ENCODE measurements at places on chromosomes 5 and 9.
A peak's percentile ranks its signal among the peaks of the same experiment; 100 is the strongest.

DNA sequence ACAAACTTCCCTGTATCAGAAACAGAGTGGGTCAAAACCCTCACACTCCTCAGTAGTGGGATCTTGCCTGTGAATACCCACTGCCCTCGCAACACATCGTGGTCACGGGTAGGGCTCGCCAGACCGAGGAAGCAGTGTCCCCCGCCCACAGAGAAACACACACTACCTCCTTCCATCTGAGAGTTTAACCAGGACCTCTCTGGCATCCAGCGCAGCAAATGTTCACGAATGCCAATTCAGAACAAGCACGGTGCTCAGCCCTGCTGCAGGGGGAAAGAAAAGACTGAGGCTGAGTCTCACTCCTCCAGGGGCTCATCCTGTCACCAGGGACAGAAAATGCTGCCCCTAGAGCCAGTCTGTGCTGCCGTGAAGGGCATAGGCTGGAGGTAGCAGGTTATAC is 42.5 kb upstream of the SYNPO start:
- no peak for DNase-seq

DNA sequence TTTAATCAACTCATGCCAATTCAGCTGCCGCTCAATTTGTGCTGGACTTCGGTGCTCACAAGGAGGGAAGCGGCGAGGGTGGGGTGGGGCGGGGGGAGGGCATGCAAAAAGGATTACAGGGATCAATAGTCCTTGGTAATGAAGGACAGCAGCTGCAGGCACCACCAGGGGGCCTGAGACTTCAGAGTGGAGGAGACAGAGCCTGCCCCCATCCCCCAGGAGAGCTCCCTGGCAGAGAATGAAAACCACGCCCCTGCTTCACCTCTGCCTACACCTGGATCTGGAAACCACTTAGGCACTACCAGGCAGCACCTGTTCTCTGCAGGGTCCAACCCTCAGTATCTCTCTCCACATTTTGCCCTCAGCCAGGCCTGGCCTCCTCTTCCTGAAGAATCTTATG is 155.6 kb downstream of the TRIM32 start:
- no peak for DNase-seq

GRCh38 chr9:76866689-76867088 is 39.2 kb downstream of the PRUNE2 start:
- peak; percentile 40 for DNase-seq

DNA sequence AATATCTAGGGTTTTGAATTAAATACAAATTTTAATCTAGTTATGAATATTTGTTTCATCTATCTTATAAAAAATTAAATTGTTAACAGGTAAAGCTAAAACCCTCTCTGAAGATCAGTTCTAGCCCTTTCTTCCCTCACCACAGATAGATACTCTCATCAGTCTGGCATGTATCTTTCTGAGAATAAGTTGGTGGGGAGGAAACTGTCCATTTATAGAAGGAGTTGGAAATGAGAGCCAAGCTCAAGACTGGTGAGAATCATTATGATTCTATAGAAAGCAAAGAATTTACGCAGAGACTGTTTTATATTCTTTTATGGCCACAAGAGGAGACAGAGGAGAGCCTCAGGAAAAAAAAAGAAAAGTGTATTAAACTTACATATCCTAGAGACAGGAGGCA is 59.0 kb downstream of the STARD4 start:
- DNase-seq: no peak

DNA sequence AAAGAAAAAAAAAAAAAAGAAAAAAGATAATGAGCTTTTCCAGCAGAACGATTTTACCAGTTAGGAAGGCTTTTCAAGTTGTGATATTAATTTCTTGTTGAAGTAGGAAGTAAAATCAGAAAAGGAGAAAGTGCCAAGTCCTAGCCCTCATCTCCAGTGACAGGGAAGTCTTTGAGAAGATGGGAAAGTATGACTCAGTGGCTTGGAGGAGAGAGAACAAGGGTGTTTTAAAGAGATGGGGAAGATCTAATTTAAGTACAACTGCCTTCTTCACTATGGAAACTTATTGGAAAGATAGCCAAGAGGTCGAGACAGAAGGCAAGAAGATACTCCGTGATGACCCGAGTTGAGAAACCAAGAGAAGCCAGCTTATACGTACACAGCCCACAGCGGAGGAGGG is 22.6 kb downstream of the FGF1 start:
- DNase-seq: no peak

DNA sequence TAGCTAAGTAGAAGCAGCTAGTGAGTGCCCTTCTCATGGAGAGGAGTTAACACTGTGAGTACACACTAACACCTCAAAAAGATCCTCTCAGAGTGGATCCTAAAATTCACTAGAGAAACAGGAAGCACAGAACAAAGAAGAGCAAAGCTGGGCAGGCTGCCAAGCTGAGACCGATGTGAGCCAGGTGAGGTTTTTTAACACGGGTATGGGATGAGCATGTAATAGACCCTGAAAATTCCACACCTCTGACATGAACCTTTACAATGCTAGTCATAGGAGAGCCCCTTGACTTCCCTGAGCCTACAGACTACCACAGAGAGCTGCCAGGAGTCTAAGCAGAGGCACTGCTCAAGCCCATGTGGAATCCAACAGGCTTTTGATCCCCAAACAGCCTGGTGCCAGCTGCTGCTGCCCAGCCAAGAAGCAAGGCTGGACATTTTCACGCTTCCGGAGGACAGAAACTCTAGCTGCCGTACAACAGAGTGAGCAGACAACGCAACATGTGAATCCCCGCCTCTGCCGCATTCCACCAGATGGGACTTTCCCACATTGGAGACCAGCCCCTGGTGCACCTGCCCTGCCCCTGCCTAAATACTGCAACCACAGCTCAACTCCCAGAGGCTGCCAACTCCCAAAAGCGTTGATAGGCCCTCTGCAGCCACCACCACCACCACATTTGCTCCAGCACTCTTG is 280.8 kb downstream of the CDH10 start:
- no peak for DNase-seq

DNA sequence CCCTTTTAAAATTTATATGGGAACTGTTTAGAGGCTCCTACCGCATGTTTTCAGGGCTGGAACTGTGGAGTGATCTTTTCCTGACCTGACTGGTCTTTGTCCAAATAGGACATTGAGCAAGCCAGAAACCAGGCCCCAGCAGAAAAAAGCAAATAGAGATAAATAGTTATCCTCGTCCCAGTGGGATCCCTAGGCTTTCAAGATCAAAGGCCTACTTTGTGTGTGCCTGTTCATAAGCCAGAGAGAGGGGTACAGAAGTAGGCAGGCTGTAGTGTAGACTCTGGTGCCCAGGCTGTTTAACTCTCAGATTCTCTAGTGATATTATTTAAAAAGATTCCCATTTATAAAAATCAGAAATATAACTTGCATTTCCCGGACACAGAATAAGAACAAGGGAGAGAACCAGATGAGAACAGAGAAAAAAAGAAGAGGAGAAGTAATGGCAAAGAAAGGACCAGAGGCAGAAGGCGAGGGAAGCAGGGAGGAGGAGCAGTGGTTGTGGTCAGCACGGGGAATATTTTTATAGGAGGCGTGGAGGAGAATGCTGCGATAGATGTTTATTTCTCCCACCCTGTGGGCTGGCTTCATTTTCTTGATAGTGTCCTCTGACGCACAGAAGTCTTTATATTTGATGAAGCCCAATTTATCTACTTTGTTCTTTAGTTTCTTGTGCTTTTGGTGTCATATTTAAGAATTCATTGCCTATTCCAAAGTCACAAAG is 101.2 kb downstream of the AOPEP start:
- DNase-seq: no peak

DNA sequence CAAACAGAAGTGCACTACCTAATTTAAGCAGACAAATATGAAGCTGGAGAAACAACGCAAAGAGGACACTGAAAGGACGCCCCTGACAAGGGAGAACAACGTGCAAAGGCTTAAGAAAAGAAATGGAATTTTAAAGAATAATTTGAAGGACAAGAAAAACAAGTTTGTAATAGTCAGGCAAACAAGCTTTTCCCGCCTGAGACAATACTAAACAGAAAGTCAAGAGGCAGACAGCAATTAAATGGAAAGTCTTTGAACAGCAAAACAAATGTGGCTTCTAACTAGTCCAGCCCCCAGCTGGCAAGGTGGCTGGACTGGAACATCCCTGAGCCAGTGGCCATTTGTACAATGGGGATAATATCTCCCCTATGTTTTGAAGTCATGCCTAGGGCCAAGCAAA is 63.3 kb downstream of the SIL1 start:
- no peak for DNase-seq
